ENCODE measurements at places on chromosomes 1 and 21. TPM values are rescaled to one million over a fixed set of nuclear protein-coding genes. Genes with fewer than 3 reads are reported as not detected.

DNA sequence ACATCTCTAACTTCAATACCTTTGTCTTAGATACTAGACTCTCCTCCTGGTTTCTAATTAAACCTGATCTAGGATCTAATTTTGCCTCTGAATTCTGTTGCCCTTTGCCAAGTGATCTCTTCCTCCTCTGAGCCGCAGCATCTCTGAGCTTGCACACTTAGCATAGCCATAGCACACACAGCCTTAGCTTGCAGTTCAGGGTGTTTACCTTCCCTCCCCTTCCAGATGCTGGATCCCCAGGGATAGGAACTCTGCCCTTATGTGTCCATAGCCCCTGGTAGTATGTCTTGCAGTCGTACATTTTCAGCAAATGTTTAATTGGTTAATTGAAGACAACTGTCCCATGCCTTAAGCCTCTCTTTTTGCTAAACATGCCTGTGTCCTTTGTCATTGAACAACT, 30.3 kb downstream of the SELL start:
- no peak for DNase-seq

DNA sequence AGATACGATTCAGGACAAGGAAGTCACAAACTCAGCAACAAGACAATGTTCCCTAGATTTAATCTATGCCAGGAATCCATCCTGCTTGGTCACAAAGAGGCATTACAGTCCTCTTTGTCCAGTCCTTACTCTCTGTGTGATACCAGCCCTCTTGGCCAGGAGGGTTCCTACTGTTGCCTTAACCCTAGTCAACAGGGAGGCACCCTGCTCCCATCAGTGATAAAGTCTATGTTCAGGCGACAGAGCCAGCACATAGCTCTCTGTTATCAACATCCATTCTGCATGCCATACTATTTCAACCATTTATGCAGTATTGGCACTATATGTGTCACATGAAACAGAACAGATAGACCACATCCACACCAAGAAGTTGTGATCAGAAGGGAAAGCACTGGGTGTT, 4.4 kb upstream of the NPL start:
- DNase-seq, result no peak

- no peak for DNase-seq
Observed at GRCh38 chr1:225413708-225414375, 14.0 kb downstream of the LBR start.

GRCh38 chr1:247277191-247277590, 21.3 kb downstream of the VN1R5 start:
- DNase-seq, result no peak

GRCh38 chr21:37849506-37850102, 66.7 kb downstream of the KCNJ6 start:
- no peak for DNase-seq

The CYP4Z1 gene
- total RNA-seq, result not detected
